NCI-H2081 treated with DMSO at 0.1 percent for 48 hours (cell line): ENCODE measurements at places on chromosomes 16 and 17.

- DNase-seq = no peak
These were observed 715 bp downstream of the TLCD3A start for GRCh38 chr17:732902-733720.

- no peak for DNase-seq
These were observed 20.3 kb downstream of the PARN start for GRCh38 chr16:14609716-14610115.

GRCh38 chr16:52964290-52964689, 88.4 kb downstream of the CHD9NB start:
- no peak for DNase-seq

DNA sequence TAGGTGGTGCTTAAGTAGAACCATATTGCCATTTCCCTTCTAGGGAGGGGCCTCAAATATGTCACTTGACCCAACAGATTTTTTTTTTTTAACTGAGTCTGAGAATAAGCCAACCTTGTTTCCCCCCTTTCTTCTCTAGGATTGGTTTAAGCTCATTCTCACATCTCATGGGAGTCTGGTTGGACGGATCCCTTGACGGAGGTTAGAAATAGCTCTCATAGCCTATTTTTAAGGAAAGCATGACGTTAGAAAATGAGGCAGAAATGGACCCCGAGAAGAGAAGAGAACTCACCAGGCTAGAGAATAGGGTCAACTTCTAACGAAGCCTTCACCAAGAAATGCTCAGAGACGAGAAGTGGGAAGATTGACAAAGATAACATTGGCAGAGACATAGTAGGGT, 95.1 kb upstream of the ZFHX3 start:
- DNase-seq = no peak
